NCI-H1092 treated with DMSO at 0.1 percent for 48 hours (cell line): ENCODE measurements at places on chromosomes 3 and 15.

DNA sequence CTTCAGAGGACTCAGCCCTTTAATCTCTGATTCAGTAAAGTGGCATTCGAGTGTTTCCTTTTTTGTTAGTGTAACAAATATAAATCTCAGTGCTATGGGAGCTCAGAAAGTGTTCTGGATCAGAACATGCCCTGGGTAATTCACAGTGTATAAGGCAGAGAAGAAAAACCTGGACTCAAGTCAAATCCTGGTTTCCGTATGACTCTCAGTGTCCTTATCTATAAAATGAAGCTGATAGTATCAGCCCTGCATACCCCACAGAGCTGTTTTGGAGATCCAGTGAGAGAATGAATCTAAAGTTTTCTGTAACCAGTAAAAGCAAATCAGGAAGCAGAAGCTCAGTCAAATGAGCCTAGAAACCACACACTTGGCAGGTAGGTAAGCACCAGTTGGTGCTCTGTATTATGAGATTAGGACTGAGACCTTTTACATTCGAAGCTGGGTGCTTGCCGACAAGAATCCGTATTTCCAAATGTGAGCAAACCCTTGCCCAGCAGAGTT lies 67.2 kb downstream of the IL1RAP start:
- no peak for DNase-seq

DNA sequence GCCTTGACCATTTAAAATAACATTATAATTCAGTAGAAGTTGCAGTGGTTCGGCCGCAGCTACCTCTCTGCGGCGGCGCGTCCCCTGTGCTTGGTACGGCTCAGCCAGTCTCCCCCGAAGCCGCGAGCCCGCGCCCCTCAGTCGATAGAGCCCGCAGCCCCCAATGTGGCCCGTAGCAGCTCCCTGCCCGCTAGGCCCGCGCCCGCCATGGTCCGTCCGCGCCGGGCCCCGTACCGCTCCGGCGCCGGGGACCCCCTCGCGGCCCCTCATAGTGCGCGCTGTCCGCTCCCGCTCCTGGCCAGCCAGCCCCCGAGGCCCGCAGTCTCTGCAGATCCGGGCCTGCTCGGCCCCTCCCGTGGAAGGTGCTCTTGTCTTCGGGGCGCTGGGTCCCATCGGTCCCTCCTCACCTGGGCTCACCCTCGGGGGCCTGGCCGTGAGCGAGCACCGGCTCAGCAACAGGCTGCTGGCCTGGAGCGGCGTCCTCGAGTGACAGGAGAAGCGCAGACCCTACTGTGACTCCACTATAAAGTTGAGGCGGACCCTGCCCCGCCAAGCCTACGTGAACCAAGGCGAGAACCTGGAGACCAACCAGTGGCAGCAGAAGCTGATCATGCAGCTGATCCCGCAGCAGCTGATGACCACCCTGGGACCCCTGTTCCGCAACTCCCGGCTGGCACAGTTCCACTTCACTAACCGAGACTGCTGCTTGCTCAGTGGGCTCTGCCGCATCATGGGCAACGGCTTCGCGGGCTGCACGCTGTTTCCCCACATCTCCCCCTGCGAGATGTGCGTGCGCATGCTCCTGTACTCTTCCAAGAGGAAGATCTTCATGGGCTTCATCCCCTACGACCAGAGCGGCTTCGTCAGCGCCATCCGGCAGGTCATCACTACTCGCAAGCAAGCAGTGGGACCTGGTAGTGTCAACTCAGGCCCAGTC lies 21.8 kb upstream of the GPR156 start:
- no peak for DNase-seq

GRCh38 chr3:195752546-195753331 lies 32.0 kb downstream of the MUC20 start:
- DNase-seq, result no peak

DNA sequence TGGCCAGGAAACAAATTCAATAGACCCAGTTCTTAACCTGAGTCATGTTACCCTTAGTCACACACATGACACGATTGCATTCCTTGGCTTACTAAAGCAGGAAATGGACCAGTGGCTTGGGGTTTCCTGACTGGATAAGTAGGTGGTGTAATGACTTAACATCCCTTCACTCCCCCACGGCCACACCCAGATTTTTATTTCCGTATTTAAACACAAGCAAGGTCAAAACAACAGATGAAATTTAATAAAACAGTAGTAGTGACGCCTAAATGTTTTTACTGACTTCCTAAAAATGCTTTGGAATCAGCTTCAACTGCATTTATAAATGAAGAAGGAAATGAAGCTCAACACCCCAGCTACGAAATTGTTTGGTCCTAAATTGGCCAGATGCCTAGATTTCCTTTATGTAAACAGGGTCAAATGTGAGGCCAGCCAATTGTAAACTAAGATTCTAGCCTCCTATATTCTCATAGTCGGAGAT lies 324.3 kb downstream of the CHST2 start:
- no peak for DNase-seq

DNA sequence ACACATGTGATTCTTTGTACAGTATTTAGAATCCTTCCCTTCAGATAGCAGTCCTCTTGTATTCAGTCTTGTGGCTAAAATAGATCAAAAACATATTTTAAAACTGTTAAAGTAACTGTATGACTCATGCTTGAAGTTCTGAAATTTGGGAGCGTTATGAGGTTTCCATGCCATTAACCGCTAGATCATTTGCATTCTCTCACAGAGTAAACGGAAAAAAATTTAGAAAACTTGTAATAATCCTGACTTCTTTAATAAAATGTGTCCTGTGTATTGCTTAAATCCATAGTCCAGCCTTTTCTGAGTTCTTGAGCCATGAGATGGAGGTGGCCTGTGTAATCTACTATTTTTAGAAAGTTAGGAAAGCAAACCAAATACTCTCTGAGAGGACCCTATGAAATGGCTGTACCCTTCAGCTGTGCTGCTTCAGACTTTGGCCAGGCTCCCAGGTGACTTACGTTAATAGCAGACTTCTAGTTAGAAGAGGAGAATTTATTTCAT lies 33.8 kb downstream of the MBNL1 start:
- peak; percentile 25 for DNase-seq

GRCh38 chr3:57145852-57146251 lies 19.3 kb downstream of the IL17RD start:
- DNase-seq, result no peak

- DNase-seq, result no peak
These were observed 39.3 kb upstream of the RFTN1 start for GRCh38 chr3:16552757-16553156.

DNA sequence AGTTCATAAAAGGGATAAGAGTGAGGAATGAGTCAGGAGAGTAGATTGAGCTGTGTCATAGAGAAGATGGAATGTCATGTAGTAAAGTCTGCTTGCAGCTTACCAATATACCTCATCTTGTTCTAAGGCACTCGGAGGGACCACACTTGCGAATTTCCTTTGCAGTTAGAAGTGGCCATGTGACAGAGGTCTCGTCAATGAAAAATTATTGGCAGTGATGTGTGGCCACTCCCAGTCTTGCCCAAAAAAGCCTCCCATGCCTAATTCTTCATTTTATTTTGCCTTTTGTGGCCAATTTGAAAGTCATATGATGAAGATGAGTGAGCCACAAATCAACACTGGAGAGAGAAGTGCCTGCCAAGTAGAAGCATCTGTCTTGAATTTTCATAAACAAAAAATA lies 465.6 kb upstream of the ZNF385D start:
- DNase-seq, result no peak

DNA sequence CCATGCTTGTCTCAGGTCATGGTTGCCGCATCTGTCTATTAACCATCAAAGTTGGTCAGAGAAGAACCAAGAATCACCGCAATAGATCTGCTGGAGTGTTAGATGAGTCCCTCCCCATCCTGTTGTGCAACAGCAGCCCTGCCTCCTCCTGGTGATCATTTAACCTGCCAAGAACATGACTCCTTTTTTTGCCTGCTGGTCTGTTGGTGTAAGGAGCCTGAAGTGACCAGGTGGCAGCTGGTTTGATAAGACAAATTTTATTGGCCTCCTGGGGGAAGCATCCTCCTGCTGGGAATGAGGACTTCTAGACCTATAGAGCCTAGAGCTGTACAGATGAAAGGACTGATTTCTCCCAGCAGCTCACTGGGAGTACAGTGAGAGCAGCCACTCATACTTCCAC lies 43.5 kb upstream of the RAF1 start:
- DNase-seq, result no peak

- no peak for DNase-seq
These were observed 83.3 kb downstream of the SNRK start for GRCh38 chr3:43369404-43370292.

- DNase-seq, result no peak
These were observed 40.1 kb downstream of the CDCP1 start for GRCh38 chr3:45105855-45106671.

- DNase-seq, result no peak
These were observed 220.2 kb downstream of the MTHFS start for GRCh38 chr15:79676621-79677020.

- no peak for DNase-seq
These were observed 955.3 kb downstream of the EPHA3 start for GRCh38 chr3:90062631-90063200.

DNA sequence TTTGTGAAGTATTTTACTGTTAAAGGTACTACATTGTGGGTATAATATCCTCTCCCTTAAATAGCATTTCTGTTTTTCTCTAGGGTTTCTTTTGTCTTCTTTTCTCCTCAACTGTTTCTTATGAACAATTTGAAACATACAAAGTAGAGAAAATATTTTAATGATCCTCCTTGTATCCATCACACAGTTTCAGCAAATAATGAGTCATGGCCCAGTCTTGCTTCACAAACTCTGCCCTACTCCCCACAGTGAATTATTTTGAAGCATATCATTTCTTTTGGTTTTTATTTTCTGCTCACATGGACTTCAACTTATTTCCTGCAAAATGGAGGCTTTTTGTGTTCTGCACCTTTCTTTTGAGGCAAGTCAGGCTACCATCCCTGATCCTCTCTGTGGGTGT lies 6.1 kb upstream of the SCAANT1 start:
- DNase-seq, result no peak

GRCh38 chr3:125398952-125399351 lies 23.8 kb upstream of the ZNF148 start:
- DNase-seq, result no peak

- DNase-seq, result no peak
These were observed 362.6 kb downstream of the SHQ1 start for GRCh38 chr3:72485641-72486040.

GRCh38 chr3:71008350-71008935 lies 575.1 kb downstream of the FOXP1 start:
- DNase-seq, result no peak

- peak; percentile 35 for DNase-seq
These were observed 101.1 kb downstream of the DAPK2 start for GRCh38 chr15:63945007-63945788.

DNA sequence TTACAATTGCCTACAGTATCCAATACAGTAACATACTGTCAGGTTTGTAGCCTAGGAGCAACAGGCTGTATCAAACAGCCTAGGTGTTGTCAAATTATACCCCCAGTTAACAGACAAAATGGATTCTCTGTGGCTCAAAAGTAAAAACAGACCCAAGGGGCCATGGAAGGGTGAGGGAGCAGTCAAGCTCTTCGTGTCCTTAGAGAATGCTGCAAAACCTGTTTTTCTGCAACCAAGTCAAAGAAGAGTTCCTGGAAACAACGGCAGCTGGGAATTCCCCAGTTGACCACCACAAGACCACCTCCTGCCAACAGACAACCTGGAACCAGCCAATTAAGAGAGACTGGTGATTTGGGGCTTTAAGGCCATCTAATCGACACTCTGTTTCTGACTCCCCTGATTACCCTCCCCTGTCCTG lies 11.1 kb upstream of the THUMPD3 start:
- DNase-seq, result no peak

GRCh38 chr3:8767256-8767666 lies 2.2 kb downstream of the OXTR start:
- peak; percentile 23 for DNase-seq

- no peak for DNase-seq
These were observed 50.2 kb upstream of the VILL start for GRCh38 chr3:37940242-37940908.

DNA sequence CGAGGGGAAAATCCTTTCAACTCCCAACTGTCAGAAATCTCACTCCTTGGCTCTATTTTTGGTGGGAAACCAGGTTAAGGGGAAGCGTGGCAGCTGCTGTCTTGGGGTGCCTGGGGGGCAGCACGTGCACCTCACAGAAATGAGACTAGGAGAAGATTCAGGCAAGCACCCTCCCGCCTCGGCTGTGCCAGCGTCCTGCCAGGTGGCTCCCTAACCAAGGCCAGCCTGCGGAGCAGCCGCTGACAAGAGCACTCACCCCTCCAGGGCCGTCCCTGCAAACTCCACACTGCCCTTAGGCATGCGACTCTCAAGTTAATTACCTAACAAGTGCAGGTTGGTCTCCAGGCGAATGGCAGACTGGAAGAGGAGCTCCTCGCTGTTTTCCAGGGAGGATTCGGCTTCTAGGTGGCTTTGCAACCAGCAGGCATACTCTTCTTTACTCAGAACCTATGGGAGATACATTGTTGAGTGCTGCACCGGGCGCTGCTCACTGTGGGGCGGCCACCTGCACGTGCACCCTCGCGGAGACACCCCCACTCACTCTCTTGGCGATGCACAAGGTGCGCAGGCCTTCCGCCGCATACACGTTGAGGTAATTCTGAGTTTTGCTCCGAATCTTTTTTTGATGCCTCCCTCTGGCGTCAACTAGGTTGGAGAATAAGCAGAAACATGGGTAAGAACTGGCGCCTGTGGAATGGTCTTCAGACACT lies 155.3 kb downstream of the ATP10A start:
- no peak for DNase-seq

GRCh38 chr15:38190501-38190900 lies 62.1 kb upstream of the SPRED1 start:
- no peak for DNase-seq

GRCh38 chr15:90863987-90864386 lies 4.4 kb upstream of the FURIN start:
- DNase-seq, result no peak

- no peak for DNase-seq
These were observed 79.7 kb downstream of the CACNA2D3 start for GRCh38 chr3:54202054-54202453.

DNA sequence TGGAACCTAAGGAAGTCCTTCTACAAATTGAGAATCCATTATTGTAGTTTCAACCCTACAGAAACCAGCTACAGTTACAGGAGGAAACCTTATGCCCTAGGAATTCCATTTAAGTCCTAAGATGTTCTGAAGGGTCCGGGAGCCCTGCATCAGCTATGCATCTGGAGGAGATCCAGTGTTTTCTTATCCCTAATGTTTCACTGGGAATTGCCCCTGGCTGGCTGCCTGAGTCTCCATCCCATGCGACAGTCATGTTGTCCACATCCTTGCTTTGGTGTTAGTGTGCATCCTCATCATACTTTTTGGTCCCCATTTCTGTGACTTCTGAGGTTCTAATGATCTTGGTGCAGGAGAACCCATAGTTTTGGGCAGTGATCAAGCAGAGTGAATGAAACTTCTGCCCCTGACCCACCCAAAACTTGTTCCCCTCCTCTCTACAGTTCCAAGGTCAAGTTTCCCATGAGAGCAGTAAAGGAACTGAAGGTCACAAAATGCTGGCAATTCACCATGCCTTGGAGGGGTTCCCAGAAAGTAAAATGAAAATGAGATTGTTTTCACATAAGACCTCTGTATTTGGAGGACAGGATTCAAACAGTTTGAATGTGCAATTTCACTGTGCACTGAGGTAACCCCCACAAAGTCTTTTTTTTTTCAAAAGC lies 121.9 kb upstream of the PHLDB2 start:
- DNase-seq, result no peak
